Naive thymus-derived CD8-positive, alpha-beta T cell (primary cell): ENCODE measurements at places on chromosomes 12 and 14. TPM values are rescaled to one million over a fixed set of nuclear protein-coding genes. Genes with fewer than 3 reads are reported as not detected.

The CLEC2D gene
- 438 TPM for total RNA-seq

The GLT8D2 gene
- total RNA-seq, result not detected

The CEP170B gene
- total RNA-seq, result 4.8 TPM

The CNTN1 gene
- total RNA-seq, result not detected

The PPFIA2 gene
- not detected for total RNA-seq

The EAPP gene
- total RNA-seq, result 74.9 TPM

The RABGGTA gene
- 43.3 TPM for total RNA-seq

The MARK3 gene
- 123 TPM for total RNA-seq

GRCh38 chr12:88552610-88553079 is 27.6 kb downstream of the KITLG start:
- no peak overlapping the region for H3K27ac ChIP-seq
- no peaks in the 10 kb centered on the region for H3K36me3 ChIP-seq
- H3K4me1 ChIP-seq, result no peaks in the 10 kb centered on the region

GRCh38 chr12:57001448-57001906 is 4.9 kb downstream of the ZBTB39 start:
- no peaks in the 10 kb centered on the region for H3K27me3 ChIP-seq
- no peaks in the 10 kb centered on the region for H3K36me3 ChIP-seq
- peak; percentile 70 for DNase-seq
- no peak overlapping the region for H3K27ac ChIP-seq
- H3K4me1 ChIP-seq, result peaks cover 69% of the 10 kb centered on the region

GRCh38 chr14:62557416-62557815 is 487.8 kb downstream of the KCNH5 start:
- DNase-seq, result no peak
- no peaks in the 10 kb centered on the region for H3K27me3 ChIP-seq
- H3K4me1 ChIP-seq, result no peaks in the 10 kb centered on the region
- no peak overlapping the region for H3K27ac ChIP-seq

DNA sequence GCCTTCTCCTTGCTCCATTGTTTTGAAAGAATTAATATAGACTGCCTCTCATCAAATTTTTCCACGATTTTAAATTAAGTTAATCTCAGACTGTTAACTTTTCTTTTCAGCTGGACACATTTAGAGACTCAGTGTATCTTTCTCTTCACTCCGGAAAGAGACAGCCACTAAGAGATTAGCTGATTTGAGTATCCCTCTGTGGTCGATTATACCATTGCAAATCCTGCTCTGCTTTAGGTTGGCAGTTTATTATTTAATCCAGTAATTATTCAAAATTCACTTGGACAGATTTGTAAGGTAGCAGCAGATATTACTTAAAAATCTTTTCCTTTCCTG is 588 bp upstream of the TWF1 start:
- peak overlapping the region; percentile 100 for H3K4me3 ChIP-seq
- peak overlapping the region; percentile 100 for H3K27ac ChIP-seq
- no peak for DNase-seq
- no peaks in the 10 kb centered on the region for H3K27me3 ChIP-seq
- H3K4me1 ChIP-seq, result peaks cover 42% of the 10 kb centered on the region

GRCh38 chr14:59330455-59330854 is 134.7 kb downstream of the GPR135 start:
- H3K27me3 ChIP-seq, result no peaks in the 10 kb centered on the region
- DNase-seq, result no peak
- H3K4me1 ChIP-seq, result no peaks in the 10 kb centered on the region
- H3K36me3 ChIP-seq, result peaks cover 57% of the 10 kb centered on the region

- no peak overlapping the region for H3K4me3 ChIP-seq
- no peaks in the 10 kb centered on the region for H3K27me3 ChIP-seq
- no peaks in the 10 kb centered on the region for H3K36me3 ChIP-seq
- DNase-seq, result peak; percentile 62
- peaks cover 10% of the 10 kb centered on the region for H3K4me1 ChIP-seq
These were observed 127.0 kb downstream of the ERC1 start for GRCh38 chr12:1117970-1118563.

GRCh38 chr12:31279390-31279924 is 46.5 kb downstream of the SINHCAF start:
- H3K36me3 ChIP-seq, result peaks cover 76% of the 10 kb centered on the region
- no peaks in the 10 kb centered on the region for H3K27me3 ChIP-seq
- peaks cover 2% of the 10 kb centered on the region for H3K4me1 ChIP-seq
- H3K27ac ChIP-seq, result no peak overlapping the region
- H3K4me3 ChIP-seq, result no peak overlapping the region

DNA sequence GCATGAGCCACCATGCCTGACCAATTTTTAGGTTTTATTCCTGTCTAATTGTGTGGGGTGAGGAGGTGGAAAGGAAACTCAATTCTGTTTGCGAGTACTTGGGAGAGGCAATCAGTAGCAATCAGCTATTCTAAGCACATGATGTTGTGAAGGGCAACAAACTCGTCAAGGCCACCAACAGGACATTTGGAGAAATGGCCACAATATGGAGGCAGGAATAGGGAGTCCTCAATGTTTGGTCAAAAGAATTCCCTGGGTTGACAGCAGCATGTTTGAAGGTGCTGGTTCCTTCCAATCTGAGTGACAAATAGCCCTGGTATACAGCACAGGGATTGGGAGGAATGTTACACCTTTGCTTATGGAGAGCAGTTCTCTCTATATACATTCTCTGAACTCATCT is 32.7 kb upstream of the USP44 start:
- H3K36me3 ChIP-seq, result no peaks in the 10 kb centered on the region
- peaks cover 2% of the 10 kb centered on the region for H3K4me1 ChIP-seq
- peaks cover 4% of the 10 kb centered on the region for H3K27me3 ChIP-seq
- no peak overlapping the region for H3K27ac ChIP-seq
- no peak for DNase-seq
- no peak overlapping the region for H3K4me3 ChIP-seq

DNA sequence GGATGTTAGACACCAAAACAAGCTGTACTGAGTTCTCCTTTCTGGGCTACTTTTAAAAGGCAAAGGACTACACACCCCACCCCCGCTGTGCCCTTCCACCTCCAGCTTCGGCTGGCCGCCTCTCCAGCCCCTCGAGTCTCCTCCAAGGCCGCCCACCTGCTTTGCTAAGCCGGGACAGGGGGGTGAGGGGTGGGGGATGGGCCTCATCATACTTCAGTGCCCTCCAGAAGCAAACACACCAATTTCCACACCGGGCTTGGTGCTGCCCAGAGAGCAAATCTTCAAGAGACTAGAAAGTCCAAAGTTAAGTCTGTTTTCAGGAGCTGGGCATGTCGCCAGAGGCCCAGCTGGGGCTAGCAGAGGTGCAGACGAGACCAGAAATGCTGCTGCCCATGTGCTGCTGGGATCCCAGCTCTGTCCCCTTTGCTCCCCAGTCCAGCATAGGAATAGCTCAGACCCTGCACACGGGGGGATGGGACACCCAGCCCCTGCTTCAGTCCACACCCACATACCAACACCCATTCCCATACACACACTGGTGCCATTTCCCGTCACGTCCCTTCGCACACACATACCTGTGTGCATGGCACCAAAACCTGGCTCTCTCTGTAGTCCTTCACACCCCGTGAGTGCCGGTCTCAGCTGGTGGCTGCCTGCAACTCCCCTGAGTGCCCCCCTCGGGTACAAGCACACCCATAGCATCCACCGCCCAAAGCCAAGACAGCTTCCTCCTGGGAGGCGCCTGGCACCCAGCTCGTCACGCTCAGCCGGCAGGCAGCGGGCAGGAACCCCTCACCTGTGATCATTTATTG is 1.0 kb downstream of the SLC6A12 start:
- H3K4me1 ChIP-seq, result peaks cover 6% of the 10 kb centered on the region
- H3K27ac ChIP-seq, result no peak overlapping the region
- H3K4me3 ChIP-seq, result no peak overlapping the region
- no peaks in the 10 kb centered on the region for H3K36me3 ChIP-seq
- DNase-seq, result no peak

DNA sequence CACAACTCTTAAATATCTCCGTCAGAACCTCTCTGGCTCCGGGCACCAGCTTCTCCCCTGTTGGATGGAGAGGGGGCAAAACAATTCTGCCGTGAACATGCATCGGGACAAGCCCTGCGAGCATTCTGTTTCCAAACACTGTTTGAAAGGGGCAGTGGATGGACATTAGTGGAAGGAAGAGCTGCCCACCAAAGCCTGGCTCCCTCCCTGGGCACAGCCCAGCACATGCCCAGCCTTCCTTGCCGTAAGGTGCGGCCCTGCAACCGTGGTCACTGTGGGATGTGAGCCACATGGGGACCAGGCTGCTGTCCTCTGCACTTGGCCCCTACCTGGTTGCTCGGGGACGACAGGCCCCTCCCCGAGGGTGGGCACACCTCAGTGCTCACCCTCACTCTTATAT is 54.0 kb downstream of the TRAFD1 start:
- H3K27ac ChIP-seq, result no peak overlapping the region
- no peaks in the 10 kb centered on the region for H3K4me1 ChIP-seq
- no peak overlapping the region for H3K4me3 ChIP-seq
- peaks cover 12% of the 10 kb centered on the region for H3K36me3 ChIP-seq
- no peak for DNase-seq

GRCh38 chr14:71135911-71136310 is 228.7 kb downstream of the PCNX1 start:
- H3K4me3 ChIP-seq, result no peak overlapping the region
- H3K4me1 ChIP-seq, result peaks cover 10% of the 10 kb centered on the region
- no peaks in the 10 kb centered on the region for H3K36me3 ChIP-seq
- peaks cover 1% of the 10 kb centered on the region for H3K27me3 ChIP-seq
- DNase-seq, result no peak
